ENCODE measurements at places on chromosomes 7 and 10. TPM values are rescaled to one million over a fixed set of nuclear protein-coding genes. Genes with fewer than 3 reads are reported as not detected.
A peak's percentile ranks its signal among the peaks of the same experiment; 100 is the strongest.

DNA sequence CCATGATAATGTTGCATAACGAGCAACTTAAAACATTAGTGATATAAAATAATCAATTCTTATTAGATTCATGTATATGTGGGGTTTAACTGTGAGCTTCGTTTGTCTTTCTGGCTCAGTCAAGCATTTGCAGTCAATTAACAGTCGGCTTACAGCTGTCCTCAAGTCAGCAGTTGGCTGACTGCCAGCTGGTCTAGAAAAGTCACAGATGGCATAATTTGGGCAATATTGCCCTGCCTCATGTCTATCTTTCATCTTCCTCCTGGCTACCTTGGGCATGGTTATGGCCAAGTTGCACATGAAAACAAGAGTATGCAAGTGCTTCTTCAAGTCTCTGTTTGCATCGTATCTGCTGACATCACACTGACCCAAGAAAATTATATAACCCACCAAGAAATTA is 186.1 kb upstream of the ZWINT start:
- no peaks in the 10 kb centered on the region for H3K27me3 ChIP-seq
- H3K36me3 ChIP-seq: no peaks in the 10 kb centered on the region
- no peak overlapping the region for H3K4me3 ChIP-seq
- DNase-seq: no peak

- no peak overlapping the region for H3K27ac ChIP-seq
- no peaks in the 10 kb centered on the region for H3K27me3 ChIP-seq
- H3K4me3 ChIP-seq: no peak overlapping the region
- no peak for DNase-seq
These were observed 1015.6 kb downstream of the NRG3 start for GRCh38 chr10:82890573-82890972.

SNCG gene
- total RNA-seq: 8.2 TPM

DNA sequence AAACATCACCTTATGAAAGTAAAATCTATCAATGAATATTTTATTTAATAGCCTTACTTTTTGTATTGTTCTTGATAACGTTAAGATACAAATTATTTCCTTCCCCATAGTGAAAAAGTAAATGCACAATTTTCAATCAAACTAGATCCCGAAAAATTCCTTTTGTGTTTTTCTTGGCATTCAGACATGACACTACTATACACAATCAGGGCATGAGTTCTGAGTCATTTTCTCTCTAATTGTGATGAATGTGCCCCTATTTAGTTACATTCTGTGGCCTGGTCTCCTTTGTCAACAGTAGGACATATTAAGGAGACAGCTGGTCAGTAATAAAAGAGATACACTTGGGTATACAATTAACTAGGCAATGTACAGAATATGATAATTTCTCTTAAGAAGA is 19.8 kb downstream of the COL1A2 start:
- H3K27me3 ChIP-seq: no peaks in the 10 kb centered on the region
- no peaks in the 10 kb centered on the region for H3K4me1 ChIP-seq
- no peak overlapping the region for H3K27ac ChIP-seq
- DNase-seq: no peak
- peaks cover 100% of the 10 kb centered on the region for H3K36me3 ChIP-seq
- H3K4me3 ChIP-seq: no peak overlapping the region

DNA sequence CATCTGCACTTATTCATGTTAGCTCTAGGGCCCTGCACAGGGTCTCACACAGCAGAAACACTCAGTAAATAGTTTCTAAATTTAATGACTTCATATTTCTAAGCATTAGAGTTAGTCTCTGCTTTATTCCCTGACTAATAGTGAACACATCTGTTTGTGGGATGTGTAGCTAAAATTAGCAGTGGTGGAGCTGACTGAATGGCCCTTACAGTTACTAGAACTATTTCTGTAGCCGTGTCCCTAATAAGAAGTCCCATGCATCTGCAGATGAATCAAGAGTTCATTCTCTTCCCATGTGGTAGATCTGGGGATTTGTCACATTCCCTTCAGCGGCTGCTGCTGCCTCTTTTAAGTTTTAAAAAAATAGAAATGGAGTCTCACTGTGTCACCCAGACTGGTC is 11.7 kb downstream of the MAP3K8 start:
- peaks cover 83% of the 10 kb centered on the region for H3K36me3 ChIP-seq
- DNase-seq: no peak
- peaks cover 44% of the 10 kb centered on the region for H3K4me1 ChIP-seq
- H3K27ac ChIP-seq: peak overlapping the region; percentile 37
- no peaks in the 10 kb centered on the region for H3K27me3 ChIP-seq

DNA sequence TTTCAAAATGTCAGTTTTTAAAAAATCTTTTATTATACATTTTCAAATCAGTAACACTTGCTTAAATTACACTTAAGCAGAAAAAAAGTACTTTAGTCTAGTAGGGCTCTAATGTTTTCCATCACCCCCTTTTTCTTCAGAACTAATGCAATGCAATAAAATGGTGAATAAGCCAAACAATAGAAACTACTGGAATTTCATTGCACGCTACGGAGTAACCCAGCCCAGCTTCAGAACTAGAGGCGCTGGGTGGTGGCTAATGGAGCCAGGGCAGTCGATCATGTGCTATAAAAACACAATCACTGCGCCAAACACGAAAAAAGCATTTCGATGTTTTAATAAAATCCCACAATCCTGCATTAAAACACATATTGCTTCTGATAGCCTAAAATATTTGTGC is 59.9 kb upstream of the ODAD2 start:
- DNase-seq: no peak
- no peaks in the 10 kb centered on the region for H3K4me1 ChIP-seq
- no peak overlapping the region for H3K4me3 ChIP-seq
- H3K36me3 ChIP-seq: no peaks in the 10 kb centered on the region
- no peaks in the 10 kb centered on the region for H3K27me3 ChIP-seq

- no peak for DNase-seq
- H3K27me3 ChIP-seq: no peaks in the 10 kb centered on the region
- no peak overlapping the region for H3K27ac ChIP-seq
- no peaks in the 10 kb centered on the region for H3K36me3 ChIP-seq
These were observed 318.5 kb downstream of the PRPF18 start for GRCh38 chr10:13905281-13905680.

SPDYE2B gene
- not detected for total RNA-seq

- no peak overlapping the region for H3K4me3 ChIP-seq
- H3K36me3 ChIP-seq: no peaks in the 10 kb centered on the region
- no peaks in the 10 kb centered on the region for H3K4me1 ChIP-seq
- H3K27me3 ChIP-seq: no peaks in the 10 kb centered on the region
- H3K27ac ChIP-seq: no peak overlapping the region
These were observed 201.7 kb downstream of the PLXDC2 start for GRCh38 chr10:20017961-20018360.

MRC1 gene
- total RNA-seq: 9.7 TPM

GNA12 gene
- total RNA-seq: 34.9 TPM

- DNase-seq: no peak
- H3K4me3 ChIP-seq: no peak overlapping the region
- H3K27ac ChIP-seq: no peak overlapping the region
These were observed 151.1 kb upstream of the CACNA2D1 start for GRCh38 chr7:82594665-82595064.

DNA sequence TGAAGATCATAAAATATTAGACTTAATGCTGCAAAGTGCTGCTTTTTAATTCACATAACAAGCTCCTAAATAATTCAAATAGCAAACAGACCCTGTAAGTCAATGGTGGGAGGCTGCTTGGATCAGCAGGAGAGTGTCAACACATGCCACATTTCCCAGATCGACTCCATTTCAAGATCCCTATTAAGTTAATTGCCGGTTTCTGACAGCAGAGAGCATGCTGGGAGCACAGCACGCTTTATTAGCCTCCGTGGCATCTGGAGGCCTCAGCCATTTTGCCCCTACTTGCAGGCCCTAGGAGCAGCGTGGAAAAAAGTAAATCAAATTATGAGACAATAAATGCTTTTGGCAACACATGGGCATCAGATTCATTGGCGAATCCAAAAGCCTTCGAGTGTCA is 201.0 kb downstream of the EMX2 start:
- no peaks in the 10 kb centered on the region for H3K36me3 ChIP-seq
- no peak overlapping the region for H3K4me3 ChIP-seq
- H3K27ac ChIP-seq: no peak overlapping the region
- no peaks in the 10 kb centered on the region for H3K4me1 ChIP-seq
- peaks cover 7% of the 10 kb centered on the region for H3K27me3 ChIP-seq

- no peaks in the 10 kb centered on the region for H3K36me3 ChIP-seq
- peaks cover 30% of the 10 kb centered on the region for H3K4me1 ChIP-seq
- no peak for DNase-seq
- H3K27me3 ChIP-seq: no peaks in the 10 kb centered on the region
- H3K27ac ChIP-seq: peak overlapping the region; percentile 60
These were observed 291.8 kb downstream of the PRKG1 start for GRCh38 chr10:51366044-51366443.

PKD2L1 gene
- not detected for total RNA-seq

GRCh38 chr7:24227068-24227467 is 56.9 kb upstream of the NPY start:
- no peak overlapping the region for H3K4me3 ChIP-seq
- H3K27ac ChIP-seq: no peak overlapping the region
- H3K4me1 ChIP-seq: no peaks in the 10 kb centered on the region
- H3K27me3 ChIP-seq: no peaks in the 10 kb centered on the region

CYP3A4 gene
- not detected for total RNA-seq

- H3K27me3 ChIP-seq: no peaks in the 10 kb centered on the region
- no peak for DNase-seq
- no peak overlapping the region for H3K4me3 ChIP-seq
- H3K36me3 ChIP-seq: no peaks in the 10 kb centered on the region
- H3K27ac ChIP-seq: no peak overlapping the region
These were observed 189.4 kb upstream of the AHR start for GRCh38 chr7:17109020-17109419.

GRCh38 chr10:50279489-50279888 is 28.2 kb upstream of the ASAH2 start:
- H3K36me3 ChIP-seq: no peaks in the 10 kb centered on the region
- H3K27ac ChIP-seq: no peak overlapping the region
- H3K4me1 ChIP-seq: no peaks in the 10 kb centered on the region
- no peak for DNase-seq
- H3K27me3 ChIP-seq: no peaks in the 10 kb centered on the region

CRPPA gene
- total RNA-seq: 8.1 TPM

SFMBT2 gene
- total RNA-seq: 10.1 TPM

DNA sequence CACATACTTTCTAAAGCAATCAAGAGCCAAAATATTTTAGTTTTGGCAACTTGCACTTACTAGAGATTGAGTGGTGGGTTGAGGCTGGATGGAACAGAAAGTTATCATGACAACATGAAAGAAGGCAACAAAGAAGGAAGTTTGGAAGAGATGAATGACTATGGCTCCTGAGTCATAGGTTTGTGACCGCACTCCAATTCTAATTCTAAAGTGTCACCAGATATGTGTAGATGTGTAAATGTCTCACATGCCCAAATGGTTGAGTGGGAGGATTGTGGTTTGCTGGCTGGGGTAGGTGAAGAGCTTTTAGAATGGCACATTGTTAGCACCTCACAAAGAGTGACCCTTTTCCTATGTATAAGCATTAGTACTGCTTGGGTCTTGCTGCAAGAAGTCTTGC is 20.2 kb downstream of the TAS2R16 start:
- no peak overlapping the region for H3K4me3 ChIP-seq
- H3K4me1 ChIP-seq: no peaks in the 10 kb centered on the region
- no peaks in the 10 kb centered on the region for H3K36me3 ChIP-seq
- no peak for DNase-seq
- H3K27me3 ChIP-seq: no peaks in the 10 kb centered on the region

NPC1L1 gene
- 0.14 TPM for total RNA-seq

ABCB4 gene
- 6.8 TPM for total RNA-seq

C7orf33 gene
- total RNA-seq: not detected

OR9A2 gene
- total RNA-seq: not detected

DNA sequence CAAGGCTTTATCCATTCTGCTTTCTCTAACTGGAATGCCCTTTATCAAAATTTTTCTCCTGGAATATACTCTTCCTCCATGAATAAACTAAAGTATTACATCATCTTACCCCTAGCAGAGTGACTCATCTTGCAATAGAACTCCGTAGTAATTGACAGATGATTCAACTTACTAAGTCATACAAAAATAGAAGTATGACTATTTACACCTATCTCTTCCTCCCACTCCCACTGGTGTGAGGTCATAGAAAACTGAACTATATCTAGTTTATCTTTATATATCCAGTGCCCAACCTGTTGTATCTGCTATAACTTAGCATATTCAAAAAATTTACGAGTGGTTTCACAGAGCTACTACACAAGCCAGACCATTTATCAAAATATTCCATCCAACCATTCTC is 26.1 kb downstream of the ABCB1 start:
- no peak overlapping the region for H3K27ac ChIP-seq
- H3K27me3 ChIP-seq: no peaks in the 10 kb centered on the region
- H3K4me3 ChIP-seq: no peak overlapping the region
- H3K4me1 ChIP-seq: no peaks in the 10 kb centered on the region
- DNase-seq: no peak
- H3K36me3 ChIP-seq: no peaks in the 10 kb centered on the region

- DNase-seq: peak; percentile 19
- no peaks in the 10 kb centered on the region for H3K4me1 ChIP-seq
- H3K27ac ChIP-seq: no peak overlapping the region
- H3K4me3 ChIP-seq: no peak overlapping the region
These were observed 62.6 kb downstream of the RASGEF1A start for GRCh38 chr10:43204042-43204942.

CDHR1 gene
- 1.3 TPM for total RNA-seq

DNA sequence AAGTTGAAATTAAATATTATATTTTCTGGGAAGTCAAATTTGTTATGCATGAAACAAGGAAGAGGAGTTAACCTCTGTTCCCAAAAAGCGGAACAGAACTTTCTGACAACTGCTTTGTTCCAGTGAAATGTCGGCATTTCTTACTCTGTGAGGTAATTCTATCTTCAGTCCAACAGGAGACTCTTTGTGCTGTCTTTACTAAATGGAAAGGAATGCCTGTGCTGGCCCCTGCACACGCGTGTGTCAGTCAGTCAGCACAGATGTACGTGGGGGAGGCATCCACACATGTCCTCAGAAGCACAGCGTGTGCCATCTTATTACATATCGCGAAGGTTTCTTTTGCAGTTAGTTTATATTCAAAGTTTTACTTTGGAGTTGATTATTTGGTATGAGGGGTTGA is 37.5 kb downstream of the NET1 start:
- H3K4me1 ChIP-seq: peaks cover 5% of the 10 kb centered on the region
- DNase-seq: no peak
- H3K27me3 ChIP-seq: no peaks in the 10 kb centered on the region
- peaks cover 28% of the 10 kb centered on the region for H3K36me3 ChIP-seq

TRPV5 gene
- total RNA-seq: not detected

GRCh38 chr10:131203456-131204357 is 107.8 kb downstream of the TCERG1L start:
- H3K27ac ChIP-seq: no peak overlapping the region
- no peak overlapping the region for H3K4me3 ChIP-seq
- no peak for DNase-seq
- no peaks in the 10 kb centered on the region for H3K4me1 ChIP-seq
- no peaks in the 10 kb centered on the region for H3K36me3 ChIP-seq

- no peak for DNase-seq
- H3K27me3 ChIP-seq: no peaks in the 10 kb centered on the region
- H3K4me1 ChIP-seq: peaks cover 11% of the 10 kb centered on the region
- H3K36me3 ChIP-seq: no peaks in the 10 kb centered on the region
These were observed 507.9 kb downstream of the RPS24 start for GRCh38 chr10:78541481-78542140.
